Activated T-helper 2 cell treated with anti-CD3 and anti-CD28 coated beads, Interferon-gamma antibody, Interleukin-2, Interleukin-4, amounts not matched to agents 10 μg/mL and 5 μg/mL and 100 μg/mL, durations not matched to agents 14 hours and 24 hours and 36 hours (primary cell): ENCODE measurements at places on chromosomes 1 and 21.

- no peaks in the 10 kb centered on the region for H3K36me3 ChIP-seq
- peaks cover 22% of the 10 kb centered on the region for H3K27me3 ChIP-seq
- no peak for DNase-seq
- no peak overlapping the region for H3K4me3 ChIP-seq
- peak overlapping the region; percentile 40 for H3K27ac ChIP-seq
Measured at GRCh38 chr1:46522184-46522968, 29.1 kb downstream of the KNCN start.

- H3K27me3 ChIP-seq: peaks cover 13% of the 10 kb centered on the region
- peaks cover 39% of the 10 kb centered on the region for H3K4me1 ChIP-seq
- H3K27ac ChIP-seq: no peak overlapping the region
- no peak overlapping the region for H3K4me3 ChIP-seq
- no peak for DNase-seq
- H3K36me3 ChIP-seq: no peaks in the 10 kb centered on the region
Measured at GRCh38 chr1:205291596-205291995, 29.9 kb downstream of the NUAK2 start.

DNA sequence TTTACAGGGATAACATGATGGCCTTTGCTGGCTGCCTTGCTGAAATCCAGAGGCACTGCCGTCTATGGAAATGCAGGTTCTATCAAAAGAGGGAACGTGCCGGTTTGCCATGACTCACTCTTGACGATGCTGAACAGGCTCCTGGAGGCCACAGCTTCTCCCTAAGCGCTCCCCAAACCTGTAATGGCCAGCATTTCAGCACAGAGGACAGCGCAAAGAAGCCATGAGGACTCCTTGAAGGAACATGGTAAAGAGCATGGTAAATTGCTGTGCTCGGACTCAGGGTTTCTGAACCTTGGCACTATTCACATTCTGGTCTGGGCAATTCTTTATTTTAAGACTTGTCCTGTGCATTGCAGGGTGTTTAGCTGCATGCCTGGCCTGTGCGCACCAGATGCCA lies 217.5 kb downstream of the CAMTA1 start:
- no peaks in the 10 kb centered on the region for H3K4me1 ChIP-seq
- no peak for DNase-seq
- H3K36me3 ChIP-seq: no peaks in the 10 kb centered on the region
- H3K27me3 ChIP-seq: peaks cover 3% of the 10 kb centered on the region
- H3K4me3 ChIP-seq: no peak overlapping the region

DNA sequence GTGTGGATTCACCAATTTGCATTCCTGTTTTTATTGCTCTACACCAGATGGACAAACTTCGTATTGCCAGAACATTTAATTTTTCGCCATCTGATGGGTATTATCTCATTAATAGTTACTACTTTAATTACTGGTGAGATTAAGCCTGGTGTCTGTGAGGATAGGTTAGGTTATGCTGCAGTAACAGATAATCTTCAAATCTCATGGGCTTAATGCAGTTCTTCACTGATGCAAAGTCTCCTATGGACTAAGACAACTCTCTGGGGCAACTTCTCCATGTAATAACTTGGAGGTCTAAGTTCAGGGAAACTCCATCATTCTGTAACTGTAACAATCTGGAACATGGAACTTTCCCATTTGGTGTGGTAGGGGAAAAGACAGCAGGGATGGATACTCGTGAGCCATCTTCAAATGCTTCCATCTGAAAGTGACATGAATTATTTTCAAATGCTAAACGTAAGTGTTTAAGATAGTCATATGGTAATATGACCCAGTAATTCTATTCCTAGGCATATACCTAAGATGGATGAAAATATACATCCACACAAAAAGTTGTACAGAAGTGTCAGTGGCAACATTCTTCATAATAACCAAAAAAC lies 111.6 kb downstream of the LEPR start:
- peaks cover 13% of the 10 kb centered on the region for H3K27me3 ChIP-seq
- H3K4me1 ChIP-seq: no peaks in the 10 kb centered on the region
- H3K27ac ChIP-seq: no peak overlapping the region
- no peak for DNase-seq

- H3K4me1 ChIP-seq: no peaks in the 10 kb centered on the region
- peaks cover 2% of the 10 kb centered on the region for H3K27me3 ChIP-seq
- no peaks in the 10 kb centered on the region for H3K36me3 ChIP-seq
- H3K4me3 ChIP-seq: no peak overlapping the region
- no peak for DNase-seq
Measured at GRCh38 chr1:182280504-182280900, 111.1 kb downstream of the GLUL start.

- no peak overlapping the region for H3K27ac ChIP-seq
- H3K4me1 ChIP-seq: peaks cover 4% of the 10 kb centered on the region
- DNase-seq: no peak
- no peaks in the 10 kb centered on the region for H3K36me3 ChIP-seq
- H3K4me3 ChIP-seq: no peak overlapping the region
- peaks cover 24% of the 10 kb centered on the region for H3K27me3 ChIP-seq
Measured at GRCh38 chr1:202233804-202234203, 40.2 kb downstream of the LGR6 start.

DNA sequence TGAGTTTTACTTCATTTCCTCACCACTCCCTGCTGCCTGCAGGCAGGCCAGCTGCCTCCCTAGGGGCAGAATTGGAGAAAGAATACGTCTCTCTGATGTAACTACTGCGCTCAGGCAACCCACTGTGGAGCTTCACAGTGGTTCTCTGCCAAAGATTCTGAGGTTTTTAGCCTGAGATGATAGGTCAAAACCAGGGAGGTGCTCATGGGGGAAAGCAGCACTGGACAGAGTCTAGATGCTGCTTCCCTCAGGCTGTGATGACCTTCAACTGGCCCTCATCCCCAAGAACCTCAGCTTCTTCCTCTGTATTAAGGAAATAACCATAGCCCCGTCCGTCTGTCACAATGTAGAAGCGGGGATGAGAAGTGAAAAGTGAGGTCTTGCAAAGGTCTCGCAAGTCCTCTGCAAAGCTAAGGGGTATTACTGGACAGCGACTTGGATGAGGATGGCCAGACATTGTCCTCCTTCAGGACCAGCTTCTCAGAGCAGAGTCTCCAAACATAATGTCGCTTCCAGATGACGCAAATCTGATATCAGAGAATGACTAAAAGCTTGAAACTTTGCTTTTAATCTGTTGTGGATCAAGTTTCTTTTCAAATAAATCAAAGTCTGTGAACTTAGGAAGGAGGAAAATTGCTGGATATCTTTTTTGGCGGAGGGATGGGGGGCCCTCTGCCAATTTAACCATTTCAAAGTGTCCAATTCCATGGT lies 65.9 kb upstream of the ATP5PO start:
- no peak for DNase-seq
- no peaks in the 10 kb centered on the region for H3K27me3 ChIP-seq
- no peaks in the 10 kb centered on the region for H3K36me3 ChIP-seq
- H3K4me1 ChIP-seq: peaks cover 57% of the 10 kb centered on the region
- H3K4me3 ChIP-seq: no peak overlapping the region

- peaks cover 20% of the 10 kb centered on the region for H3K36me3 ChIP-seq
- peak overlapping the region; percentile 44 for H3K4me3 ChIP-seq
- peak overlapping the region; percentile 70 for H3K27ac ChIP-seq
- H3K27me3 ChIP-seq: peaks cover 9% of the 10 kb centered on the region
- H3K4me1 ChIP-seq: peaks cover 53% of the 10 kb centered on the region
- DNase-seq: peak; percentile 59
Measured at GRCh38 chr1:111476761-111477309, 3.1 kb downstream of the C1orf162 start.

DNA sequence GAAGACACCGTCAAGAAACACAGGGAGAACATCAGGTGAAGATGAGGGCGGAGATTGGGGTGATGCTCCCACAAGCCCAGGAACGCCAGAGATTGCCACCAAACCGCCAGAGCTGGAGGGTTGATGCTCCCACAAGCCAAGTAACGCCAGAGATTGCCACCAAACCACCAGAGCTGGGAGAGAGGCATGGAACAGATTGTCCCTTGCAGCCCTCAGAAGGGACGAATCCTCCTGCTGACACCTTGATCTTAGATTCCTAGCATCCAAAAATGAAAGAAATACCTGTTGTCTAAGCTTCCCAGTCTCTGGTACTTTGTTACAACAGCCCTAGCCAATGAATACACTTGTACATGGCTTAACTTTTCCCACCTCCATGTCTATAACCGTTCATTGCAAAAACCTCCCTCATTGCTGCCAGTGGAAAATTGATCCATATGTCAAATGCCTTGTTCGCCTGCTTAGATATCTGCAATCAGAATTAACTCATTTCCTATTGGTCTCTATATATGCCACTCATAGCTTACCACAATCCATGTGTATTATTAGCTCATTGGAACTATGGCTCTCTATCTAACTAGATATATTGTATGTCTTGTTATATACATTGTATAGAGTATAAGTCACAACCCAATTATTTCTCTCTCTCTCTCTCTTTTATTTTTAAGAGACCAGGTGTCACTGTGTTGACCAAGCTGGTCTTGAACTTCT lies 127.4 kb downstream of the ADSS2 start:
- peaks cover 52% of the 10 kb centered on the region for H3K4me1 ChIP-seq
- H3K4me3 ChIP-seq: peak overlapping the region; percentile 50
- peaks cover 11% of the 10 kb centered on the region for H3K36me3 ChIP-seq
- no peak for DNase-seq

DNA sequence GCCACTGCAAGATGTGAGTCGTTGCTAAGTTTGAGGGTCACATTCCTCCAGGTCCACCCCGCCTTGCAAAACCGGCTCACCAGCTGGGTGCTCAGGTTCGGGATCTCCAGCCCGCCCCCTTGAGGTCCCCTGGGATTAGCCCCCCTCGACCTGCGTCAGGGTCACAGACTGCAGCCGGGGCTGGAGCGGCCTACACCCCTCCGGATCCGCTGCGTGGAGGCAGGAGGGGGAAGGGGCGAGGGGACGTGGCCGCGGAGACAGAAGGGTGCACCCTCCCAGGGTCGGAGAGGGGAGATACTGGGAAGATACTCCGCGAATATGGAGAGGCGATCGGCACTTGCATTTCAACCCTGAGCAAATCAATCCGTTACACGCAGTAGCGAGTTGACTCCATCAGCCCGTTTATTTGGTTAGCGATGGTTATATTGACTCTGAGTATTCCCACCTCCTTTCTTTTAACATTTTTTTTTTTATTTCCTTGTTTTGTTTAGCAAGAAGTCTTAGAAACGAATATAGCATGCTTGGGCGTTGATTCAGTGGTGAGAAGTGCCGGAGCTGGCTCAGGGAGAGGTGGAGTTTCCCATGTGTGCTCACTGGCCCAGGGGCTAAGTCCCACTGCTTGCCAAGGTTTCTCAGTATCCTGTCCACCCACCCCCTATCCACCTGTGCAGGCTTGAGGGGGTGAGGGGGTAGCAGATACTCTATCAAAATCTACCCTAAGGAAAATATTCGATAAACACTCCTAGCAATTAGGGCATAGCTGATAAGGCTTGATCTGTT lies 997 bp downstream of the IFNAR2 start:
- peaks cover 45% of the 10 kb centered on the region for H3K4me1 ChIP-seq
- H3K4me3 ChIP-seq: peak overlapping the region; percentile 86
- H3K27ac ChIP-seq: peak overlapping the region; percentile 74
- no peak for DNase-seq
- peaks cover 25% of the 10 kb centered on the region for H3K36me3 ChIP-seq

DNA sequence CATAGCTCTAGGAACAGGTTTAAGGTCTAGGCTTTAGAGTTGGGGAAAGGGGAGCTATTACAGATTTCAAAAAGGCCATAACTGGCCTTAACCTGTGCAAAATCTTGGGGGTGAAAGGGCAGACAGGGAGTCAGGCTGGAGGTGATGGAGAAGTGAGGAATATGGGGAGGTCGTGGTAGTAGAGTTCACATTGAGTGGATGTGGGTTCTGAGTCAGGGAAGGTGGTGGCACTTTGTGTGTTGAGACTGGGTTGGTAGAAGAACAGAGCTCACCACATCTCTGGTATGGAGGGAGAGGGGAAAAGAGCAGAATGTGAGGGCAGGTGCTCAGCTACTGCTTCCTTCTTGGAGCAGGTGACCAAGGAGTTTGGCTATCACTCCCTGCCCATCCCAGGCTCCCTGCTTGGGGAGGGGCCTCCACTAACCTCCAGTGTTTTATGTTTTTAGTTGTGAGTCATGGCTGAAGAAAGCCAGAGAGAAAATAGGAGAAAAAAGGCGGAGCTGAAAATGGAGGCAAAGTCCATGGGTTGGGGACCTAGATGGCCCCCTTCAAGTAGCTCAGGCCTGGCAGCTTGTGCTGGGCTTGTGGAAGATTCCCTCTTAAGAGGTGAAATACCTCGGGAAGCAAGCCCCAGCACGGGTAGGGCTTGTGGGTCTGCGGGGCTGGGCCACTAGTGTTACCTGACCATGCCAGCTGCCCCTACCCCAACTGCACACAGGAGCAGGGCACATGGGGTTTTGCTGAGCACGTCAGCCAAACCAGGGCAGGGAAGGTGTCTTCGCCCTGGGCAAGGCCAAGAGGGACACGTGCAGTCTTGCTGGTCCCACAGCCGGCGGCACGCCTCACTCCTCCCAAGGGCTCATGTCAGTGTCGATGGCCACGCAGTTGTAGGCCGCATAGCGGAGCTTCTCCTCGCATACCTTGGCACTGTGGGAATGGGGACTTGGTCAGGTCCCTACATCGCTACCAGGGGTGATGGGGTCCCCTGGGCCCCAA lies 8.2 kb downstream of the HECTD3 start:
- H3K4me3 ChIP-seq: no peak overlapping the region
- DNase-seq: no peak
- H3K27ac ChIP-seq: no peak overlapping the region
- H3K36me3 ChIP-seq: peaks cover 37% of the 10 kb centered on the region
- H3K4me1 ChIP-seq: peaks cover 8% of the 10 kb centered on the region

GRCh38 chr1:192700834-192701271 lies 64.9 kb downstream of the RGS13 start:
- H3K27me3 ChIP-seq: peaks cover 3% of the 10 kb centered on the region
- no peak overlapping the region for H3K4me3 ChIP-seq
- H3K4me1 ChIP-seq: peaks cover 17% of the 10 kb centered on the region
- H3K27ac ChIP-seq: no peak overlapping the region
- no peak for DNase-seq

GRCh38 chr1:30045304-30046090 lies 677.9 kb downstream of the MATN1 start:
- no peak for DNase-seq
- H3K27ac ChIP-seq: no peak overlapping the region
- no peaks in the 10 kb centered on the region for H3K27me3 ChIP-seq
- H3K4me1 ChIP-seq: no peaks in the 10 kb centered on the region
- H3K4me3 ChIP-seq: no peak overlapping the region
- H3K36me3 ChIP-seq: no peaks in the 10 kb centered on the region
